ENCODE measurements at places on chromosomes 2 and 18.

DNA sequence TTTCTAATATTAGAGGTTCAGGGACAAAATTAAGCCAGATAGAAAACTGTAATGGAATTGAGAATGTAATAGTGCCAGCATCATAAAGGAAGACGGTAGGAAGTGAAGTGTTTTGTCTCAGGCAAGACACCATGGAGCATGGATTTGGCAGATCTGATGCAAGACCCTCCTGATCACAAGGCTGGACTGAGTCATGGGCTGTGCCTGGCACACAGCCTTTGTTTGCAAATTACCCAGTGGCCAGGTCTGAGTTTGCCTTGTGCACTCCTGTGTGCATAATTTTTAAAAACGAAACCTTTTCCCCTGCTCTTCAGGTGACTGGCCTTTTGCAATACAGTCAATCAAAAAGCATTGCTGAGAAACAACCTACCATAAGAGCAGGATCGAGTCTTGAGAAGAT, 2.0 kb upstream of the UPP2 start:
- DNase-seq = no peak

- no peak for DNase-seq
Measured at GRCh38 chr2:53490659-53491058, 276.9 kb upstream of the CHAC2 start.

GRCh38 chr2:221943076-221943810, 355.6 kb downstream of the PAX3 start:
- DNase-seq = no peak

- no peak for DNase-seq
Measured at GRCh38 chr2:215884451-215885087, 128.8 kb downstream of the MREG start.

GRCh38 chr2:38739524-38739923, 11.6 kb downstream of the SRSF7 start:
- no peak for DNase-seq

- DNase-seq = no peak
Measured at GRCh38 chr2:30986231-30986580, 152.0 kb downstream of the GALNT14 start.

DNA sequence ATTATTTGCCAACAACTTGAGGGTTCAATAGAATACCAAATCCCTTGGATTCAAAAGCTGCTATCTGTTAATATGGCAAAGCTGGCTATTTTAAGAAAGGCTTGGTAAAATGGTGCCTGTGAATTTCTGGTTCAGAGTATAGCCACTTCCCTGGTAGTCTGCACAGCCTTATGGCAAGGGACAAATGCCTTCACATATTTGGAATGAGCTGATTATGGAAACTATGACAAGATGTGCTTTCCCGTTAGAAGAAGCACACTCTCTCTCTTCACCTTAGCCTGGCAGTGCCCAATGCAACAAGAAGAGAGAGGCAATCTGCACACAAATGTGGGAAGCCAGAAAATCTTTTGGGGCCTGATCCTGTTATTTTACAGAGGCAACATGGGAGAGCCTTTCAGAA, 47.5 kb upstream of the MAP3K20 start:
- no peak for DNase-seq

DNA sequence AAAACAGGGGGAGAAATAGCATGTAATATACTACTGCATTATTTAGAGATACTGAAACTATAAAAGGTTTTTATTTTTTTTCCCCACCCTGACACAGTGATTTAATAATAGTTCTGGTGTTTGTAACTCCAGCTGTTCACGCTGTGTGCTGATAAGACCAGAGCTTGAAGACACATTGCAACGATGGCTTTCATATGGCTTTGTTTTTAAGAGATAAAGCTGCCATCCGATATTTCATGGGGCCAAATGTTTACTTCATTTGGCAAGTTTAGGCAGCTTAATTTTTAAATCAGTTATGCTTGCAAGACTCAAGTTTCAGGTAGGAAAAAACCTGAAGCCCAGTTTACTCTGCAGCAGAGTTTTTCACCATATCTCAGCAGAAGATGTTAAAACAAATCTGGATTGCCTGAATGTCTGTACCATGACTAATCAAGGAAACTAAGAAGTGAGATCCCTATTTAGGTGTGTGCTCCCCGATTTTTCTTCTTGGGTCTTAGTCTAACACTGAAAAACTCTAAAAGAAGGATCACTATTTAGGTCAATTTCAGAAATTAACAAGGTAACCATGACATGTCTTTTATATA, 508.6 kb downstream of the PARD3B start:
- DNase-seq = no peak

DNA sequence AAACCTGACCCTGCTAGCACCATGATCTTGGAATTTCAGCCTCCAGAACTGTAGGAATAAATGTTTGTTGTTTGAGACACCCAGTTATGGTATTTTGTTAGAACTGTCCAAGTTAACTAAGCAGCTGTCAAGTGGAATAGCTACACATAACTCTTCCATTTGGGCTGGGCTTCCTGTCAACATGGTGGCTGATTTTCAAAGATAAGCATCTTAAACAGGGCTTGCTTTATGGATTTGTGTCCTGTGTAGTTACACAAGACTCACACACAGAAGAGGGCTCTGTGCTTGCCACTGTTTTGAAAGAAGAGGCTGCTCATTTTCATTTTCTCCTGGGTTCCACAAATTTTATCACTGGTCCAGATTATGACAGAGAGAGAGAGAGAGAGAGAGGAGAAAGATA, 35.7 kb downstream of the GCG start:
- no peak for DNase-seq

DNA sequence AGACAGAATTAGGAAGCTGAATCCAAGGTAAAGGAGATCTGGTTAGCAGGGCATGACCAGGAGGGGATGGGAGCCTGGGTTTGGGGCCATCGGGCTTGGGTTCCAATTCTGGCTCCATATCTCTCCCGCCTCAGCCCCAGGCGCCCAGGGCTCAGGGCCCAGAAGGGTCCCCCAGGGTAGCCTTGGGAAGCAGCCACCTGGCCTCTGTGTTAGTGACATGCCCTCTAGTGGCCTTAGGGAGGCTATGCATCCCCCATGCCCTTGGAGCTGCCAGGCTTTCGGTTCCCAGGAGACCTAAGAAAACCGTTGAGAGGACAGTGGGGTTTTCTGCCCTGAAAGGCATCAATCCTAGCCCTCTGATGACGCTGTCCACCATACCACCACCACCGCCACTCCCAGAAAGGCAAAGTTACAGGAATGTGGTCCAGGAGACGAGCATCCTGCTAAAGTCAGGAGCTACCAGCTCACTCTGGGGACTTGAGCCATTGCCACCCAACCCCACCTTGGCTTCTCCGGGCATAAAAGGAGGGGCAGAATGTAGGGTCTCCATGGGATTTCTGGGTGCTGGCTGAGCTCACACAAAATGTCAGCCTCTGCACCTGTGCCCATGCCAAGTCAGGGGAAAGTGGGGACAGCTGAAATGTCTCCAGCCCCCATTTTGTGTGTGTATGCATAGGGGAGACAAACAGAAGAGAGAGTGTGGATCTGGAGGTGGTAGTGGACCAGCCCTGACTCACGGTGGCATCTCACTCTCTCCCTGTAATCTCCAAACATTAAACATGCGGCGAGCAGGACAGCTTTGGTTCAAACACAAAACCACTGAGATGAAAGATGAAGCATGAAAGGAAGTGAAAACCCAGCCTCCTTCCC, 56.5 kb downstream of the EMX1 start:
- no peak for DNase-seq

GRCh38 chr18:42338683-42339082, 383.6 kb downstream of the PIK3C3 start:
- no peak for DNase-seq

DNA sequence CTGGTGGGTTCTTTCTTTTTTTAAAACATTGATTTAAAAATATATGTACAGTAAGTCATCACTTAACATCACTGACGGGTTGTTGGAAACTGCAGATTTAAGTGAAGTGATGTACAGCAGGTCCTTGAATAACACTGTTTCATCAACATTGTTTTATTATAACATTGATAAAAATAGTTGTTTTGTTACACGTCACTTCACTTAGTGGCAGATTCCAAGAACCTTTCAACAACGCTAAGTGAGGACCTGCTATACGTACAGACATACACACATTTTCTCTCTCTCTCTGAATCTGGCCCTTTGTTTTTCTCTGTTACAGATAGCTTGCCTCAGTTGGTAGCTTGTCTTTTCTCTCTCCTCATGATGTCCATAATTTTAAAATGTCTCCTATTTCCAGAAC, 9.5 kb downstream of the CNOT11 start:
- DNase-seq = no peak

GRCh38 chr2:242038928-242039341, 169.4 kb downstream of the RTP5 start:
- DNase-seq = no peak

DNA sequence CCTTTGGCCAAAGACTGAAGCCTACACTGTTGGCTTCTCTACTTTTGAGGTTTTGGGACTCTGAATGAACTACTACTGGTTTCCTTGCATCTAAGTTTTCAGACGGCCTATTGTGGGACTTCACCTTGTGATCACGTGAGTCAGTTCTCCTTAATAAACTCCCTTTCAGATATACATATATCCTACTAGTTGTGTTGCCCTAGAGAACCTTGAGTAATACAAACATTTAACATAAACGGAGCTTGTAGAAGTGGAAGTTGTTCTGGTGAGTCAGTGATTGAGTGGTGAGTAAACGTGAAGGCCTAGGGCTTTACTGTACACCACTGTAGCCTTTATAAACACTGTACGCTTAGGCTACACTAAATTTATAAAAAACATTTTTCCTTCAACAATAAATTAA, 107.2 kb upstream of the CDH2 start:
- DNase-seq = no peak

Data from activated T-helper 9 cell treated with anti-CD3 and anti-CD28 coated beads, Interleukin-2, amount 50 U/mL, for 16 hours (primary cell).